Activated CD4-positive, alpha-beta T cell treated with anti-CD3 and anti-CD28 coated beads, Interleukin-2, amount 50 U/mL, for 24 hours (primary cell): ENCODE measurements at places on chromosomes 1 and 21.

- DNase-seq = no peak
Measured at GRCh38 chr21:25953659-25954058, 216.9 kb downstream of the APP start.

DNA sequence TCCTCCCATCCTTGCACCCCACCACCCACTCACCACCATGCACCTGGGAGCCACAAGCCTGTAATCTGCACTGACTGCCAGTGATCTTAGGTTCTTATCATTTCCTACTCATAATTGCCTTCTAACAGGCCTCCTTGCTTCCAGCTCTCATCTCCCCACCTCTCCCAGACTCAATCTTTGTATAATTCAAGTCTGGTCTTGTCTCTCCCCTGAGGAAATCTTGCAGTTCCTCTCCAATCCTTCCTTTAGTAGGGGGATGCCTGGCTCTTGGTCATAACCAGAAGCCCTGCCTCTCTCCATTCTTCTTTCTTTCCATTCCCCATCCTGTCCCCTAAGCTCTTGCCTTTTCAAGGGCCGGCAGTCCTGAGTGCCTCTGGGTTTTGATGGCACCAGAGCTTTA, 27.8 kb downstream of the PIGM start:
- DNase-seq = no peak

- DNase-seq = no peak
Measured at GRCh38 chr1:23591460-23592208, 32.3 kb upstream of the ID3 start.

DNA sequence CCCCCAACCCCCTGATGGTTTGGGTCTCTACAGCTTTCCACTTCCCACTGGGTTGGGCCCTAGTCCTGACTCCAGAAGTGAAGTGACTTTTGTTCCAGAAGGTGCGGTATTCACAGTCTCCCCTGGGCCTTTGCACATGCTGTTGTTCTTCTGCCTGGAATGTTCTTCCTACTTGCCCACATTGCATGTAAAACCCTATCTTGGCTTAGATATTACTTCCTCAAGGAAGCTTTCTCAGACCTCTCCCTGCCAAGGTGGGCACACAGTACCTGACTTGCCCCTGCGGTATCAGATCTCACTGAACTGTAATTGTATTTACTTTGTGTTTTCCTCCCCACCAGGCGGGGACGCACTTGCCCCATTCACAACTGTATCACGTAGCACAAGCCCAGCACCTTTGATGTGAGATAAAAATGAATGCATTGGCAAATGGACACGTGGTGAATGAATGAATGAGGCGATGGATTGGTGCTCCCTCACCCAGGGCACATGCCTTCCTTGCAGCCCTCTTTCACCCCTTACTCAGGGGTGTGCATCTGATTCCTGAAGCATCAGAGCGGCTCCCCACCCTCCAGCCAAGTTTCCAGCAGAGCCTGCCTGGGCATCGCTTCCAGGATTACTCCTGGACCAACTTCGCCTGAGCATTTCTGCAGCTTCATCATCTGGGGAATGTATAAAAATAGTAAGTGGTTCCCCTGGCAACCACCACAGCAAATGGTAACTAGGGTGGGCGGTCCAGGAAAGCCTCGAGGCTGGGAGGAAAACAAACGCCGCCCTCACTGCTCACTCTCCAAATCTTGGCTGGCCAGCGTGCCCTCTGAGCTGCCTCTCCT, 19.8 kb downstream of the NENF start:
- DNase-seq = no peak

DNA sequence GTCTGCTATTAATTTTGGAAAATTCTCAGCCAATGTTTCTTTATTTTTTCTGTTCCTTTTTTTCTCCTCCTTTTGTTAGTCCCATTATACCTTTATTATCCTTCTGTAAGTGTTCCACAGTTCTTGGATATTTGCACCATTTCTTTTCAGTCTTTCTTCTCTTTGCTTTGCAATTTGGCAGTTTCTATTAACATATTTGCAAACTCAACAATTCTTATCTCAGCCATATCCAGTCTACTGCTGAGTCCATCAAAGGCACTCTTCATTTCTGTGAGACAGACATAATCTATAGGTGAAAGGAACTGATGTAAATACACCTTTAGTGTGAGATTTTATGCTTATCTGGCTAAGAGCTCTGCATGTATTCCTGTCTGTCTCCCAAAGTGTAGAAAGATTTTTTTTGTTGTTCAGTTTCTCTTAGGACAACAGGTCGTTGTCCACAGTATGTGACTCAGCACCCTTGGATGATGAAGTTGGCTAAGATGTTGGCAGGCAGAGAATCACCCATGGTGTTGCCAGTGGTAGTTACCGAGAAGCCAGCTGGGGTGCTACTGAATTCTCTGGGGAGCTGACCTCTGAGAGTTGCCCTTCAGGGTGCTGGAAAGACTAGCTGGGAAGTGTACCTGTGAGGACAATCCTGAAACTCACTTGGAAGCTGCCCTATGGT, 38.4 kb downstream of the LEPR start:
- no peak for DNase-seq

GRCh38 chr1:31483012-31483946, 70.3 kb downstream of the SERINC2 start:
- no peak for DNase-seq

DNA sequence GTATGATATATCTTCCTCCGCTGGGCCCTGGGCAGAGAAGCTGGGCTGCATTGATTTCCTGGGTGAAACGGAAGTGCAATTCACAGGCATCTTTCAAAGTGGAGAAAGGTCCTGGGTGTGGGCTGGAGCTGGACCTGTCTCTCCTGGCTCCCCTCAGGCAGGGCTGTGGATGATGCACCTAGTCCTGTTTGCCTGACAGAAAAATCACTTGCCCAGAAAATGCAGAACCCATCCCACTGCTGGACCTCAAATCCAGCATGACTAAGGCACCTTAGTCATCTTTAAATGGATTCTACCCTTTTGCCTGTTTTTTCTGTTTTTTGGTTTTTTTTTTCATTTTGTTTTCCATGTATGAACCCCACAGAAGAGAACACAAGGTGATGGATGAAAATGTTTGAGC, 49.7 kb downstream of the MYSM1 start:
- no peak for DNase-seq

DNA sequence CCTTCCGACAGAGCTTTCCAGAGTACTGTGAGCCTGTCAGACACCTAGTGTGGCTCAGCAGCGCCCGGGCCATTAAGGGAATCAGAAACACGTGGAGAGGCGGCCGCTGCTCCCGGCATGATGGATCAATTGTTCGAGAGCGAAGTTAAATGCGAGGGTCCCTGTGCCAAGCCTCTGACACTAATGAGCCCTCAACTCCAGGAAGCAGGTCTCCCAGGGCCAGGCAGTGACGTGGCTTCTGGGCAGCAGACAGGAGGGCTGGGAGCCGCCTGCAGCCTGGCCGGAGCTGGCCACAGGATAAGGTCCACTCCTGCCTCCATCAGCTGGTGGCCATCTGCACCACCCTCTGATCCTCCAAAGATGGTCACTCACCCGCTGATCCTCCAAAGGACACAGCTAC, 67.5 kb upstream of the CLDN14 start:
- DNase-seq = no peak

GRCh38 chr1:9111957-9112356, 16.9 kb downstream of the GPR157 start:
- DNase-seq = no peak

GRCh38 chr1:71039661-71040262, 7.9 kb downstream of the PTGER3 start:
- DNase-seq = no peak

DNA sequence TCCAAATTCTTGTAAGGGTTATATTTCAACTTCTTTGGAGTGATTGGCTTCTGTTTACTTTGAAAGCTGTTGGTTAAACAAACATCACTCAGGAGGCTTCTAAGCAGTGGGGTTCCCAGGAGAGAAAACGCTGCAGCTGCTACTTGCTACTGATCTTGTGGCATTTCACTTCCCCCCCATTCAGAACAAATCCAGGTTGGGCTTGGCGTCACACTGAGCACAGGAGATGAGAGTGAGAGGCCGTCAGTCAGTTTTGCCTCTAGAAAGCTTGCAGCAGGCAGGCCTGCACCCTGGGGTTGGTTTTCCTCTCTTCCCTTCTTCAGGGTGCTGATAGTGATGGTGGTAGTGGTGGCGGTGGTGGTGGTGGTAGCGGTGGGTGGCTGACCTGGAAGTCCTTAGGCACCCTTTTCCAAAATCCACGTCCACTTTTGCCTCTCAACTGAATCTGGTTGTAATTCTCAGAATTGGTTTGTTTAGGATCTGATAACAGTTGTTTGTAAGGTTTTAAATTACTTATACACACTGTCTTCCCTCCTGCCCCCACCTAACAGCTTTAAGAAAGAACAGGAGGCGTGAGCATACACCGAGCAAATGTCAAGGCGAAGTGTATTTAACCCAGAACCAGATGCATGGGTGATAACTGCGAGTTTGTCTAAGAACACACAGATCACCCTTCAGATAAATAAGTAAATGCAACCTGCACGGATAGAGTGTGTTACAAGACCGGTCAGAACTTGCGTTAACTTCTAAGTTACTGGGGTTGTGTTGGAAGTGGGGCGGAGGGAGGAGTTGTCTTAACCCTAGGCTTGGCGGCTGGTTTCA, 3.2 kb upstream of the PROX1 start:
- DNase-seq = no peak

DNA sequence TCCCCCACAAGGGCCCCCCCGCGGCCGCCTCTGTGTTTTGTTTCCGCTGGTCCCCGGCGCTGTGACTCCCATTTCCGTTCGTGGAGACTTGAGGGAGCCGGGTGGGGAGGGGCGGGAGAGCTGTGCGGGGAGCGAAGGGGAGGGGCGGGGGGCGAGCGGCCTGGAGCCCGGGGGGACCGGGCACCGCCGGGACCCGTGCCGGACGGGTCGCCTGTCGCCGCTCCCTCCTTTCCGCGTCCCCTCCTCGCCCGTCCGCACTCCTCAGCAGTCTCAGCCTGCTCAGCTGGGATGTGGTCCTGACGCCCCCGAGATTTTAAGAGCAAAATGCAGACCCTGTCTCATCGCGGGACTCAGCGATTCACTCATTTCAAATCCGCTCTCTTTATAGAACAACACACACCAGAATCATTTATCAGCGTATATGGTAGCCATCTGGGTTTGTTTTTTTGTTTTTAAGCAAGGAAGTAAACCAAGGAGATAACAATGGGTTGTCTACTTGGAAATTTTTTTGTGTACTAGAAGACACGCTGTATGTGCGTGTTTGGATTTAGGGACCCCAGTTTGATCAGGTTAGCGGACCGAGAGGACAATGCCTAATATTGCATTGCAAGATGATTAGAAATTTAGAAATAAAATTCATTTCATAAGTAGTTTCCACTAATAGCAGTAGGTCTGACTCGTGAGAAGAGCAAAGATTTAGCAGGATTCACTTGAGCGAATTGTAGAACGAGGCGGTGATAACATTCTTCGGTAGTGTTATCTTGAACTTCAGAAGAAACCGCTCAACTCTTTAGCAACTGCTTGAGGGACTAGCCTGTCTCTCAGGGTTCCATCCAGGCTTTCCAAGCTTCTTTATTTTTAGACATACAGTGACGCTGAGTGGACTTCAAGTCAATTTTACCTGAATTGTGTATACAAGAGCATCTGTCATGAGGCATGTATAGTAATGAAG, 1.1 kb downstream of the GABPA start:
- DNase-seq = peak; percentile 66

- DNase-seq = no peak
Measured at GRCh38 chr1:185464777-185465176, 147.7 kb upstream of the IVNS1ABP start.

DNA sequence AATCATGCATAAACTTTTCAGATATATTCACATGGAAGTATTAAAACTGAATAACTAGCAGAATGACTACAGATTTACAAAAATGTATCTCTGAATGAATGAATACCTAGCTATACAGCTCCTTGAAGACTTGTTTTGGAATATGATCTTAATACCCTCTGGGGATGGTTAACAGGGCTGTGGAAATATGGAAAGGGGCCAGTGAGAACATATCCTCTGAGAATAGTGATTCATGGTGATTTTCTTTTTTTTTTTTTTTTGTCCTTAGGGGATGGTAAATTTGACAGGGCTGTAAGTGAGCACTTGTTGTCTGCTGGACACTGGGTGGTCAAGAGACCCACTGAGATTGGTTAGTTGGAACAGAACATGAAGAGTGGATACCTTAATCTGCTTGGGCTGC, 80.7 kb upstream of the HP1BP3 start:
- no peak for DNase-seq

GRCh38 chr1:37723072-37723389, 30.7 kb downstream of the CDCA8 start:
- DNase-seq = no peak
